ENCODE measurements at places on chromosomes 7 and 10. TPM values are rescaled to one million over a fixed set of nuclear protein-coding genes. Genes with fewer than 3 reads are reported as not detected.

SEMA3E gene
- total RNA-seq: 2.1 TPM

PAX2 gene
- not detected for total RNA-seq

UBN2 gene
- total RNA-seq: 19.1 TPM

EGR2 gene
- total RNA-seq: 14.2 TPM

PCDH15 gene
- 1.2 TPM for total RNA-seq

RALA gene
- 45.8 TPM for total RNA-seq

PTPRZ1 gene
- 0.55 TPM for total RNA-seq

SPDYE6 gene
- total RNA-seq: not detected

CELF2 gene
- total RNA-seq: 107 TPM

ADCK2 gene
- 21.2 TPM for total RNA-seq

CALCR gene
- total RNA-seq: not detected

SRI gene
- total RNA-seq: 124 TPM

DNA sequence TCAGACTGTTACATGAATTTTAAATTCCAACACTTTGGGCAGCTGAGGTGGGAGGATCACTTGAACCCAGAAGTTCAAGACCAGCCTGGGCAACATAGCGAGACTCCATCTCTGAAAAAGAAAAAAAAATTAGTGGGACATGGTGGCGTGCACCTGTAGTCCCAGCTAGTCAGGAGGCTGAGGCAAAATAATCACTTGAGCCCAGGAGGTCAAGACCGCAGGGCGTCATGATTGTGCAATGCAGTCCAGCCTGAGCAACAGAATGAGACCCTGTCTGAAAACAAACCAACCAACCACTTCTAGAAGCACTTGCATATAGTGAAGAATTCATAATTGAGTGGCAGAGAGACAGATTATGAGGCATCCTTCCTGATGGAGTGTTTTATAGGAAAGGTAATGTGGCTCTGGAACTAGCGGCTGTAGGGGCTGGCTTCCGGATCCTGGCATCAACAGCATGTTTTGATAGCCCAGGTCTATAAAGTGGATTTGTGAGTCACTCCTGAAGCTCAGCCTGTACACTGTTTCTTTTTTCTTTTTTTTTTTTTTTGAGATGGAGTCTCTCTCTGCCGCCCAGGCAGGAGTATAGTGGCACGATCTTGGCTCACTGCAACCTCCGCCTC lies 40.3 kb upstream of the RSBN1L start:
- no peak for DNase-seq

DNA sequence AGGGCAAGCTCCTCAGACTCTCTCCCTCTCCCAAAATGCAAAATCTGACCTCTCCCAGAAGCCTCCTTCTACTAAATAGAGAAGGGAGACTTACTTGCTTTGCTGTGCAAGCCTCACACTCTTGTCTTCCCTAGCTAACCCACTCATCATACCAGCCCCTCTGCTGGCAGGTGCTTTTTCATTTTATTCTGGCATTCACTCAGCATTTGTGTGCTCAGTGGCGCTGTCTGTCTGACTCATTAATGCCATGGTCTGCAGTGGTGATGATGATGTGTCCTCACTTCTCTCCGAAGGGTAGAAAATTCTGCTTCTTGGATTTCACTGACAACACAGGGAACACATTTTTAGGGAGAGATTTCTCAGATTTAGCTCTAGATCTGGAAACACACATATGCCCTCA lies 22.0 kb upstream of the BTRC start:
- no peak for DNase-seq

- DNase-seq: no peak
Observed at GRCh38 chr7:89798599-89798996, 355.7 kb upstream of the STEAP1 start.

- DNase-seq: peak; percentile 79
Observed at GRCh38 chr7:101362334-101363195, at the start of gene COL26A1. COL26A1 (plus strand) TSS chr7:101362875; CDS start chr7:101363033, 158 bp downstream.

DNA sequence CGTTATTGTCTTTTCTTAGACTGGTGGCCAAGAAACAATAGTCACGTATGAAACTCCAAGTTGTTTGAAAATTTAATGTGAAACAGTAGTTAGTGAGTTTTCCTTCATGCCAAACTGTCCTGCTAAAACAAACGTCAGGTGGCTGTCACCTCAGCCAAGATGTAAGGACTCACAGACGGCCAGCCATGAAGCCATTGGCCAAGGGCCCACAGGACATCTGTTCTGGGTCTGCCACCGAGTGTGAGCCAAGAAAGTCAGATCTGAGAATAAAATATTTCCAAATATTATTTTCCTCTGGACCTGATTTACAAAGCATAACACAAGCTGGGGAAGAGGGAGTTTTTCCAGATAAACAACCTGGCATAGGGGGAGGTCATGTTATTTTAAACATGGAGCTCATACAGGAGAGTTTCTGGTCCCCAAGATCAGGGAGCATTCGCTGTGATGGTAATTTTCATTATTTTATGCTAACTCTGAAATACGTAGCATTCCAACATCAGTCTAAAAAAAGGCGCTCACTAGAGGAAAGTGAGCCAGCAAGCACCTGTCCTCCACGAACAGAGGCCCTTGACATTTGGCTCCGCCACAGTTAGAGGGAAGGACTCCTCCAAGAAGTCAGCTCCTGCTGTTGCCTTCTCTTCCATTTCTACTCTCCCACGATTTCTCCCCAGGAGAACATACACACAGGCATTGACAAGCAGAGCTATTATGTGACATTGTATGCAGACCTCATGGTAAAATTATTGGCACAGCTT lies 38.9 kb upstream of the LANCL2 start:
- peak; percentile 12 for DNase-seq

DNA sequence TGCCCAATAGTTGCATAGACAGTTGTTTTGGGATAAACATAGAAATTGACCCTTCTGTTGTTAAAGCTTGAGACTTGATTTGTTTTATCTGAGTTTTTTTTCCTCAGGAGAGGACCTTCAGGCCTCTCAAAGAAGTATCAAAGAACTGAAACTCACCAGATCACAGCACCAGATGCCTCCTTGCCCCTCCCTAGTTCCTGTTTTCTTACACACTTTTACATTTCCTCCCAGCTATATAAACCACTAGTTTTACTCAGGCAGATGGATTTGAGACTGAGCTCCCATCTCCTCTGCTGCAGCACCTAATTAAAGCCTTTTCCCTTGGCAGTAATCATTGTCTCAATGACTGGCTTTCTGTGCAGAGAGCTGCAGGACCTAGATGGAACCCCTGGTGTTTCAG lies 150.6 kb upstream of the NRG3 start:
- no peak for DNase-seq

DNA sequence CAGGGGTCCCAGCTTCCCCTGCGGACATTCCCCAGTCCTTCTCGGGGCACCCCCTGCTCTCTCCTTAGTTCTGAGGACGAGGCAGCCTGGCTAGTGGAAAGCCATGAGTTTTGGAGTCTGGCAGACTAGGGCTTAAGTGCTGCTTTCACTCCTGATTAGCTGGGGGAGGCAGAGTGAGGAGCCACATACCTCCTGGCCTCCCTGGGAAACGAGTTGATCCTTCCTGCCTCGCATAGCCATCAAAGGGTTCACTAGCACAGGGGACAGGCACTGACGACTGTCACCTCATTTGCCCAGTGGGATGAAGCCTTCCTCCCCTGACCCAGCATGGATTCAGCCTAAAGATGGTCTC lies 402.5 kb downstream of the RPS24 start:
- DNase-seq: no peak

GRCh38 chr10:42933448-42934340 lies 143.2 kb upstream of the RET start:
- DNase-seq: peak; percentile 51

- DNase-seq: peak; percentile 39
Observed at GRCh38 chr10:35821339-35821911, 179.3 kb upstream of the FZD8 start.

DNA sequence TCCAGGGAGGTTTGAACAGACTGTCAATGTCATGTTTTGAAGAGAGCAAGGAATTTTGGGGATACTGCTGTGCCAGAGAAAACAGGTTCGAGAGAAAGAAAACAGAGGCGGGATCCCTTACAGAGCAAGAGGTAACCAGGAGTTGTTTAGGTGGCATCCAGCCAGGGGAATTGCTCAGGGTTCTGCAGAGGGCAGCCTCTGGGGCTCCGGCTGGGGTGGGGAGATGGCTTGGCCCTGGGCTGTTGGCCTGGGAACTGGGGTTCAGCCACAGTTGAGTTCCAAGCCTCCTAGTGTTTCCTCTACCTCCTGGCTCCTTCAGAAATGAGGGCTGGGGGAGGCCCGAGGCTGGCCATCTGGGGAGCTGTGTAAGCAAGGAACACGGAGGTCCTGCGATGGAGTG lies 68.0 kb downstream of the CAMK1D start:
- no peak for DNase-seq

DNA sequence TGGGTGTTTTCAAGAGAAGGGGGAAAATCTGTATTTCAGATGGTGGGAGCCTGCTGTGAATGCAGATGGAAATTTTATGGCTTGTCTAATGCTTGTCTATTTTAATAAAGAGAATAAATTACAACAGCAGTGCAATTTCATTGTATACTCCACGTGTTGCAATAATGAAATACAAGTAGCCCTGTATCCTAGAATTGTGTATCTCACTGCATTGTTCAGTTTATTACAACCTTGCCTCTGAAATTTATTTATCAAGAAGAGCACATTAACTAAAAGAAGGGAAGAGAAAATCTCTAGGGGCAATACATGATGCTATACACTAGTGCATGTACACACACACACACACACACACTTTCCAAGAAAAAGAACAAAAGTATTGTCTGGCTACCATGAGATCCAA lies 21.8 kb downstream of the ANK3 start:
- no peak for DNase-seq

DNA sequence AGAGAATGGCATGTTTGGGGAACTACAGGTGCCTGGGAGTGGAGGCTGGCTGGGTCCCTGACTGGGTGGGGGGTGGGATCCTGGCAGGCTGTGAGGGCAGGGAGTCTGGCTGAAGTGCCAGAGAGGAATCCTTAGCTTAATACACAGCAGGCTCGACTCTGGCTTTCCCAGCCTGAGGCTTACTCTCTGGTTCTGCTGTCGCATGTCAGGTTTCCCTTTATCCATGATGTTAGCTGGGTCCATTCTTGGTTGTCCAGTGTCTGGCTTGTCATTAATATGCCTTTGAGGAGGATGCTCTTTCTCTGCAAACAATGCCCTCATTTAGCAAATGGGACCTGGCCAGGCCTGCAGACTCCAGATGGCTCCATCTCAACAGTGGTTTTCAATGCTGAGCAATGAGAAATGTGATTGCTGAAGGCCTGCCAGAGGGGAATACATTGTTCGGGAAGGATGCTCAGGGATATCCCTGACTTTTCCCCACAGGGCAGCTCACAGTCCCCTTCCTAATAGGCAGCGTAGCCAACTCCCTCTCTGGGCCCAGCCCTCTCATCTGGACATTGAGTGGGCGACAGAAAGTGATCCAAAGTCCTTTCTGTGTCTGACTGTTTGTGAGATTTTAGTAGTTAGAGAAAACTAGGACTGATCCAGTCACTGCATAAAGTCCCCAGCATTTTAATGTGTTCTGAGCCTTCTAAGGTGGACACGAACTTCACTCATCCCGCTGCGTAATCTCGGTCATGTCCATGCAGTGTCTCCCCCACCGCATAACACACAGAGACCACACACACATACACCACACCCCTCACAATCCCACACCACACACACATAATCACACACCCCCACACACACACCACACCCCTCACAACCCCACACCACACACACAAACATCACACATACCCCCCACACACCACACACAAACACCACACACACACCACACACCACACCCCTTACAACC lies 124.9 kb downstream of the ANLN start:
- DNase-seq: no peak

DNA sequence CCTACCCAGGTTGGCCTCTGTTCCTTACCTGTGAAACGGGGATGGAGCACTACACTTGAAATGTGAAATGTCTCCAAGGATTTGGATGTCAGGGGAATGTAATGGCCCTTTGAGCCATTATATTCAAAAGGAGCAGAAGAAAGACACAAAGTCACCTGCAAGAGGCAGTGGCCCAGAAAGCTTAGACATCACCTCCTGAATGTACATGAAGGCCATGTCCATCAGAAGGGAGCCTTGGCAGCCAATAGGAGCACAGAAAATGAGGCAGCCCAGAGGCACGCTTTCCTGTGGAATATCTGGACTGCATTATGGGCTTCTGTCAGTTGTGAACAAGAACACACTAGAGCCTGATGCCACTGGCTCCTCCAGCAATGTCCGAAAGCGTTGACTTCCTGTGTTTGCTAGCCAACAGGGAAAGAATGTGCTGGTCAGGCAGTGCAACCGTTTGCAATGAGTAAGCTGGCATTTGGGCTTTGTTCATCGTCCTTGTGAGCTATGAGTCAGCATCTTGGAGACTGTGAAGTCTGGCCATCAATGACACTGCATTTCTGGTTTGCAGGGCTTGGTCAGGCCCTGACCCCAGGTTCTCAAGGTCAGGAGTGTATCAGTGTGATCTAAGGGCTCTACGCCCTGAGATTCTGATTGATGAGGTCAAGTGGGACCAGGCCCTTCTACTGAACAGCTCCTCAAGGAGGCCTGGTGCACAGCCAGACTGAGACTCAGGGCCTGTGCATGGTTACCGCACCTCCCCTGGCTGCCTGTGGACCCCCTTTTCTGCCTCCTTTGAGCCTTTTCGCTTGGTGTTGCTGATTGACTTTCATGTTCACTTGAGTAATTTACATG lies 222.4 kb downstream of the RPS24 start:
- DNase-seq: peak; percentile 78

DNA sequence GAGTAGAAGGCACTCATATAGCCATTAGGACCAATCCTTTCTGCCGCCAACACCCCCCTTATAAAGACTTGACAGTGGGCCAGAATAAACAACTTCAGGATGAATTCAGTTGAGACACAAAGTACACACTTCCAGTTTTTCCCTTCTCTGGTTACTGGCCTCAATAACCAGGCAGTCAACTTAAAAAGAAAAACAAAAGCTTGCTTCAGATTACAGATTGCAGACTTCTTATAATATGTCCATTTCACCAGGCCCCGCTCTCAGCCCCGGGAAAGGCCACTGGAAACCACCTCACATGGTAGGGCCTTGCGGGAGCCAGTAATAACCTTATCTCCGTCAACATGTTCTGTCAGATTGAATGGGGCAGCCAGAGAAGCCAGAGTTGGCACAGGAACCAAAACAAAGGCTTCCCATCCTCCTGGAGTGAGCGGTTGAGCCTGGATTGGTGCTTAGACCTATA lies 108.8 kb downstream of the EGFR start:
- no peak for DNase-seq

DNA sequence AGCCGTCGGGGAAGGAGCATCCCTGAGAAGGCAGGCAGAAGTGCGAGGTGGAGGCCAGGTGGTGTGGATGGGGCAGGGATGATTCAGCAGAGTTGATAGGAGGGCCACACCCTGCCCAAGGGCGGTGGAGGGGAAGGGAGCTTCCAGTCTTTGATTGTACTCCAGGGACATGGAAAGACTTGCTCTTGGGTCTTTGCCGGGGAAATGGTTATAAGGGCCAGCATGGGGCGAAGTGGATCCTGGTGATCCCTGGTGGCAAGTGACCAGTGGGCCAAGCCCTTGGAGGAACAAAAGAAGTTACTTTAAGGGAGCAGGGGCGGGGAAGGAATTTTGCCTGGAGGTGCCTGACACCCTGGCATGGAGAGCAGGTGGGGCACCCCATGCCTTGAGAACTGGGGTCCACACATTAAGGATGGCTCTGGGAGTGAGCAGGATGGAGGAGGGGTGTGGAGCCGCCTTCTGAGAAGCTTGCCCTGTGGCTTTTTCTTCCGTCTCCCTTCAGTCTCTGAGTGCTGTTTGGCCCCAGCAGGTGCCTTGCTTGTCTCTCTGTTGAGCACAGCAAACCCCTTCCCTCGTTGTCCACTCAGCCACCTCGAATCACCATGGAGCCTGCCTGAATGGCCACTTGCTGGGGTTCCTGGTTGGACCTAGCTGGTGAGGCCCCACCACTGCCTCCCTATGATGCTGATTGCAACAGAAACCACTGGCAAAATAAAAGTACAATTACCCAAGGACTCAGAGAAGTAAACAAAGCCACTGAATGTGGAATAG lies 83.9 kb downstream of the RAMP3 start:
- DNase-seq: no peak

Measured in left lung (tissue), 14 donors.